AG04449 (cell line): ENCODE measurements at places on chromosomes 12 and 14.
A peak's percentile ranks its signal among the peaks of the same experiment; 100 is the strongest.

- peak; percentile 75 for DNase-seq
These were observed 19.5 kb downstream of the ATF7IP start for GRCh38 chr12:14384783-14385638.

DNA sequence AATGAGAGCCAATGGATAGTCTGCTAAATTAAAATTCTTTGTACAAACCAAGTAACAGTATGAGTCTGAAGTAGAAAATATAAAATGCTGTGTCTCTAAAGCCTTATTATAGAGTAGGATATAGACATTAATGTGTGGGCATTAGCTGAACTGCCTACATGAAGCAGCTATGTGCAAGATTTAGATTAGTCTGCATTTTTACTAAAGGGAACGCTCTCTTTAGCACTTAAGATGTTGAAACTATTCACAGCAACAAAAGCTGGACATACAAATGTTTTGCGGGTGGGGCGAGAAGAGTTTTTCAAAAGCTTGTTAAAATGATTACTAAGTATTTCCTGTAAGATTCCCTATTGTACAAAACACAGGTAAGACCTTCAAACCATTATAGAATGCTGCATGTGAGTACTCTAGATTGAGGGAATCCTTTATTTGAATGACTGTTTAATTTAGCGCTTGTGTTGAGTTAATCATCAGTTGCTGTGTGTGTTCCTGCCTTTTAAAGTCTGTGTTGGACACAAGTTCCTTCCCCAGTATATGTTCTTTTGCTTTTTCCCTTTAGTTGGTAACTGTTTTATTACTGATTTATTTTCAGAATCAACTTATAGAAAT, 87.1 kb downstream of the RAD52 start:
- no peak for DNase-seq

DNA sequence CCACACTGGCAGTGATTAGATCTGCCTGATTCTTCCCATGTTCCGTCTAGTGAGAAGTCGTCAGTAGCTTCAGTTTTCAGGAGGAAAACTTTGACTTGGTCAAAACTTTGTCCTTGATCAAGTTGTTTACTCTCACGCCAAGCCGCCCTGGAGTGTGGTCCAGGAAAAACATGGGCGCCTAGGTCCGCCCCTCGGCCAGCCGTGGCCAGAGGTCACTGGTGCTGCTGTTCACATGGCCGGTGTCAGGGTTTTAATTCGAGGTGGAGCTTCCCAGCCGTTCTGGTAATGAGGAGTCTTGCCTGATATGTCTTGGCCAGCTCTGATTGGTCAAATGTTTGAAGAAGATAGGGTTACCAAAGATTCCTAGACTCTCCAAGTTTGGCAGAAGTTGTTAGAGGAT, 71.5 kb downstream of the PPP2R5C start:
- no peak for DNase-seq

GRCh38 chr12:29572464-29572863, 75.0 kb upstream of the OVCH1 start:
- no peak for DNase-seq

DNA sequence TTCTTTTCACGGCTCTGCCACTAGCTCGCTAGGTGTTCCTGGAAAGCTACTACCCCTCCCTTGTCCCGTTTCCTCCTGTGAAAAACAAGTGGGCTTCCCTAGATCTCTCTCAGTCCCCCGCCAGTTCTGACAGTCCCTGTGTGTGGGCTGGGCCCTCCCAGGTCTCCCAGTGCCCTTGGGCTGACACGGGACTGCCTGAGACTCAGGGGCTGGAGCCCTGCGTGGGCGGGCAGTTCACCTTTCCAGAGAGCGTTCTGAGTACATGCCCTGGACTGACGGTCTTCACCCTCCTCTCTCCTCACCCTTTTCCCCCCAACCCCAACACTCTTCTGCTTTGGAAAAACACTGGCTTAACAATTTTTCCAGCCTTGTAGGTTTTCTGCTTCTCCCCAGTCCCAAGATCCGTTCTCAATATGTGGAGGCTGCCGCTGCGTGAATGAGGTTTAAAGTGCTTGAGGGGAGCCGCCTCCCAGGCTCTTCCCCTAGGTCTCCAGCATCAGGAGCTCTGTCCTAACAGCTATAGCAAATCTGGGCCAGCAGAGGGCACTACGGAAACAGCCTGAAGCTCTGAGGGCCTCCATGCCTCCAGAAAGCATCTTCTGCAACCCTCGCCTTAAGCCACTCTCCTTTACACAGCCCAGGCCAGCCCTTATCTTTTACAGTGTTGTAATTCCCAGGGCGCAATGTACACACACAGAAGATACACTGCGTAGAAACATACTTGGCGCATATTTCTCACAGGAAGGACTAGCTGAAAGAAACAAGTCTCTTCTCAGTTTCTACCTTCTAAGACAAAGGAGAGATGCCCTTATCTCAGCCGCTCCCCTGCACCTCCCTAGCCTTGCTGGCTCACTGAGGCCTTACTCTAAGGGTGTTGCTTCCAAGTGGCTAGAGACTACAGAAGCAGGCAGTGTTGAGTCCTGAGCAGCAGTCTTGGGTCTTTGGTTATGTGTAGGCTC, 10.4 kb upstream of the DCD start:
- DNase-seq: no peak

GRCh38 chr12:43841253-43841652, 5.4 kb downstream of the TMEM117 start:
- no peak for DNase-seq

DNA sequence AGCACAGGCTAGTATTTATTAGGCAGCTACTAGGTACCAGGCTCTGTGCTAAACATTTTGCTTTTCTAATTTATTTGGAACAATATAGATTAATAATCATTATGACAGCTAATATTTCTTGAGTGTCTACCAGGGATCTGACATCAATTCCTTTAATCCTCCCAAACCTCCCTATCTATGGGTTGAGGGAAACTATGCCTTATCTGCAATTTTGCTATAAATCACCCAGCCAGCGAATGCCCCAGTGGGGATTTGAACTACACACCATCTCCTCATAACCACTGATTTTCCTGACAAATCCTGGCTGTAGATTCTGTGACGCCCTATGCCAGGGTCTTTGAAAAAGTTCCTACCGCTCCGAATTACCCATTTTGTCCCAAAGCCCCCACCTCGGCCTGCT, 21.4 kb upstream of the PLEKHG3 start:
- DNase-seq: no peak

- DNase-seq: no peak
These were observed 377.8 kb downstream of the KCNH5 start for GRCh38 chr14:62667421-62667914.

DNA sequence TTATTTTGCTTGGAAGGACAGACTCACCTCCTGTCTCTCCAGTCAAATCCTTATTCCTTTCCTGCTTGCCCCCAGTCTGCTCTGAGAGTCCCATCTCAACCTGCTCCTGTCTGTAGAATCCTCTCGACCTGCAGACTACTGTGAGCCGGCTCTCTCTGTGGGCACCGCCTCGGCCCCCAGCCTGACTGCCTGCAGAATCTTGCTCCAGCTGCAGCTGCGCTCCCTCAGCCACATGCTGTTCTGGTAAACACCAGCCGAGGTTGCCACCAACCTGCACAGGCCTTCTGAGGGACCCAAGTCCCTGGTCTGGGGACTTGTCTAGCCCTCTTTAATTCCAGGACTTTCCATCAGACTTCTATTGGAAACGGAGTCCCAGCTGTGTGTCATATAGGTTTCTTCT, 44.8 kb upstream of the PRMT8 start:
- DNase-seq: no peak

GRCh38 chr12:112112409-112113133, 4.0 kb upstream of the NAA25 start:
- no peak for DNase-seq

- DNase-seq: no peak
These were observed 111.0 kb upstream of the NCOR2 start for GRCh38 chr12:124678421-124678893.
